PC-3 (cell line): ENCODE measurements at places on chromosomes 12 and 14. TPM values are rescaled to one million over a fixed set of nuclear protein-coding genes. Genes with fewer than 3 reads are reported as not detected.

AVPR1A gene
- total RNA-seq: not detected in 2 replicates

ZNF891 gene
- 0.86 and 0.98 TPM in 2 replicates for total RNA-seq

DNA sequence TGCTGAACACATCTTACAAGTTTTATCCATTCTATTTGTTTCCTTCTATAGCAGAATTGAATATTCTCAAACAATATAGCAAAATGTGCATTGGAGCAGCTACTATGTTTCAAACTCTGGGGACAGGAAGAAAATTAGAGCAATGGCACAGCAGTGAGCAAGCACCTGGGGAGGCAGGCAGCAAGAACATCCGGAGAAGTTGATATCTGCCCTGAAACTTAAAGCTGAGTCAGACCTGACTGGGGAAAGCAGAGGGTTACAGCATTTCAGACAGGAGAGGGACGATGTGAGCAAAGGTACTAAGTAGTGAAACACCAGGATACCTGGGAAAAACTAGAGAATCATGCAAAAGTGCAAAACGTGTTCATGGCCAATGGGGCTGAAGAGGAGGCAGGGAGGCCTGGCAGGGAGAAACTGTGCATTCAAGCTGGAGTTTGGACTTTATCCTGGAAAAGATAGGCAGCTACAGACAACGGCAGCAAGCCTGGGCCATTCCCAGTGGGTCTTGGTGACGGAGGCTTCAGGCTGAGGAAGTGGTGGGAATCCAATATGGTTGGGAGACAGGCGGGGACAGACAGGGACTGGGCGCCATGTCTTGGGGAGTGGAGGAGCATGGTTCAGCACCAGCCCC lies 118.0 kb upstream of the CDKN3 start:
- no peak for DNase-seq

C12orf76 gene
- 5.5 and 6.7 TPM in 2 replicates for total RNA-seq
